ENCODE measurements at places on chromosomes 11 and 22. TPM values are rescaled to one million over a fixed set of nuclear protein-coding genes. Genes with fewer than 3 reads are reported as not detected.

Gene KRTAP5-2
- total RNA-seq, result not detected

Gene DAGLA
- 1.5 TPM for total RNA-seq

Gene GSC2
- total RNA-seq, result not detected

Gene ARHGAP20
- 3.4 TPM for total RNA-seq

Gene OSBP
- 40.5 TPM for total RNA-seq

Gene SEPTIN3
- 1.5 TPM for total RNA-seq

Gene TNNT3
- total RNA-seq, result 20.4 TPM

Gene IRAG1
- 18.2 TPM for total RNA-seq

Gene TNKS1BP1
- total RNA-seq, result 159 TPM
